ENCODE measurements at places on chromosomes 7 and 10. TPM values are rescaled to one million over a fixed set of nuclear protein-coding genes. Genes with fewer than 3 reads are reported as not detected.

Gene PITX3
- 1.8 TPM for polyA plus RNA-seq

Gene DYDC1
- not detected for polyA plus RNA-seq

Gene FAM25A
- not detected for polyA plus RNA-seq

DNA sequence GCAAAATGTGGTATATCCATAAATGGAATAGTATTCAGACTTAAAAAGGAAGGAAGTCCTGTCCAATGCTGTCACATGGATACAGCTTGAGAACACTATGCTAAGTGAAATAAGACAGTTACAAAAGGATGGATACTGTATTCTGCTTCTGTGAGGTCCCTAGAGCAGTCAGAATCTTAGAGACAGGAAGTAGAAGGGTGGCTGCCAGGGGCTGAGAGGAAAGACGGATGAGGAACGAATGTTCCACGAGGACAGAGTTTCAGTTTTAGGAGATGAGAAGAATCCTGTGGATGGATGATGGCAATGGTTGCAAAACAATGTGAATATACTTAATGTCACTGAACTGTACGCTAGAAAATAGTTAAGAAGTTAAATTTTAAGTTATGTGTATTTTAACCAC, 3.8 kb downstream of the PRKCQ start:
- DNase-seq = no peak

- no peak for DNase-seq
Measured at GRCh38 chr7:155449869-155450557, 7.9 kb upstream of the EN2 start.

DNA sequence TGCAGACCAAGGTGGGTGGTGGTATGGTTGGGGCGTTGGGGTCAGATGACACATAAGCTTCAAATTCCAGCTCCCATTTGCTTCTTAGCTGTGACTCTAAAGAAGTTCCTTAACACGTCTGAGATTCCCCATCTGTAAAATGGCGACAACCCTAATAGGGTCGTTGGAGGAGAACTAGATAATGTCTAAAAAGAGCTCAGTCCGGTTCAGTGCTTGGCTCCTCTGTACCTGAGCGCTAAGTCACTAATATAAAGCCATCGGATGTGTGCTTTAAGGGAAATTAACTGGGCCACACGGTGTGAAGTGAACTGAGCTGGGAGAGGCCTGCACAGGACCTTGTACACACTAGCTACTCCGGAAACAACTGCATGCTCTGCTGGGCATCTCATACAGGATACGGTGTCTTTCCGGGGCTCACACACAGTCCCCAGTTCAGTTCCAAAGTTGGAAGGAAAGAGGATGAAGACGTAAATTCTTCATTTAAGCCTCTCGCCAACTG, 476 bp upstream of the ZFYVE27 start:
- no peak for DNase-seq
